ENCODE measurements at places on chromosomes 7 and 10.

GRCh38 chr10:110434489-110435096 is 63.1 kb upstream of the DUSP5 start:
- DNase-seq: no peak

DNA sequence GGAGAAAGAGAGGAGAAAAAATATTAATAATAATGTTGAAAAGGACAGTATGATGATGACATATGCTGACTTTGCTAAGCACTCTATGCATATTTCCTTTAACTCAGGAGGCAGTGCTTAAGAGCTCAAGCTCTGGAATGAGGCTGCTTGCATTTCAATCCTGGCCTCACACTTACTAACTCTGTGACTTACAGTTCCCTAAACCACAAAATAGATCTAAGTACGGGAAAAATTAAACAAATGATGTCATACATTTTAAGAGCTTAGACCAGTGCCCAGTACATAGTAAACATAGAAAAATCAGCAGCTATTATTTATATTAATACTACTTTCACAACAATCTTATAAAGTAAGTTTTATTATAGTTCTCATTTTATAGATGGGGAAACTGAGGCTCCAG is 61.3 kb downstream of the GFRA1 start:
- DNase-seq: no peak

DNA sequence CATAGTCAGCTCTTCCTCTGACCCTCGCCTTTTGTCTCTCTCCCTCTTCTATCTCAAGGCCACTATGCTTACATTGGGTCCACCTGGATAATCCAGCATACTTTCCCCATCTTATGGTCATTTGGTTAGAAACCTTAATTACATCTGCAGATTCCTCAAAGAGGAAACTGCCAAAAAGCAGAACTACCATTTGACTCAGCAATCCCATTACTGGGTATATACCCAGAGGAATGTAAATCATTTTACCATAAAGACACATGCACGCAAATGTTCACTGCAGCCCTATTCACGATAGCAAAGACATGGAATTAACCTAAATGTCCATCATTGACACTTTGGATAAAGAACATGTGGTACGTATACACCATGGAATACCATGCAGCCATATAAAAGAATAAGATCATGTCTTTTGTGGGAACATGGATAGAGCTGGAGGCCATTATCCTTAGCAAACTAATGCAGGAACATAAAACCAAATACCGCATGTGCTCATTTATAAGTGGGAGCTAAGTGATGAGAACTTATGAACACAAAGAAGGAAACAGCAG is 114.8 kb upstream of the NPY start:
- no peak for DNase-seq

DNA sequence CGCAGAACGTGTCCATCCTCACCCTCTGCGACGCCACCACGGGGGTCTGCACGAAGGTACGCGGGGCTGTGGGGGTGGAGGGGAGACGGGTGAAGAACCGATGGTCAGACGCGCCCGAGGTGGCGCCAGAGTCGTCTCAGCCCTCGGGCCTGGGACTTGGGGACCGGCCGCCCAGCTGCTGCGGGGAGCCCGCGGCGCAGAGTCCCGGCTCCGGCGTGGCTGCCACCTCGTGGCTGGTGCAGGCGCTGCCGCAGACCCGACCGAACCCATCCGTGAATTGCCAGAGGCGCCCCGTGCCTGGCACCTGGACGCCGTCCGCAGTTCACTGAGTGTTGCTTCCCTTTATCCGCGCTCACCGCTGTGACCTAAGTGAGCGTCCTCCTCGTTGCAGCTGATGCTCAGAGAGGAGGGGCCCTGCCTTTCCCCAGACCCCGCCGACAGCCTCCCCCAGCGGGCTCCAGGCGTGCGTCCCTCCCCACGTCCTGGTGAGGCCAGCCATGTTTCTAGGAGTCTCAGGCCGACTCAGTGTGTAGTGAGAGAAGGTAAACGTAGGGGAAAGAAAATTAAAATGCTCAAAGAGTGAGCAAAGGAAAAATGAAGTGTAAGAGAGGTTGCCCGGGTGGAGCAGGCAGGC is 208.7 kb downstream of the PAXIP1 start:
- no peak for DNase-seq

GRCh38 chr10:3687510-3688081 is 97.4 kb downstream of the KLF6 start:
- no peak for DNase-seq

DNA sequence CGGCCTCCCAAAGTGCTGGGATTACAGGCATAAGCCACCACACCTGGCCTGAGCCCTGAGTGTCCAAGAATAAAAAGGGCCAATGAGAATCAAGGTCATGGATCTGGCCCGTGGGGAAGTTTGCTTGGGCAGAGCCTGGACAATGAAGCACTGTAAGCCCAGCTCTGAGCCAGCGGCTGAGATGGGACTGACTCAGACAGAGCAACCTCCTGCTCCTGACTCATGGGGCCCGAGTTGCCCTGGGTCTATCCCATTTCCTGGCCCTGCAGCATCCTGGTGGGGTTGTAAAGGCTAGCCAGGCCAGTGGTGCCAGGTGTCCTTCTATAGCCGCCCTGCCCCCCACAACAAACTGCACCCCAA is 5.2 kb upstream of the MYH16 start:
- DNase-seq: peak; percentile 38

GRCh38 chr7:44561962-44562621 is 11.6 kb downstream of the DDX56 start:
- DNase-seq: no peak

- DNase-seq: no peak
Measured at GRCh38 chr10:57222603-57223002, 861.5 kb upstream of the ZWINT start.

GRCh38 chr7:19772306-19772705 is 1.1 kb downstream of the TMEM196 start:
- no peak for DNase-seq

DNA sequence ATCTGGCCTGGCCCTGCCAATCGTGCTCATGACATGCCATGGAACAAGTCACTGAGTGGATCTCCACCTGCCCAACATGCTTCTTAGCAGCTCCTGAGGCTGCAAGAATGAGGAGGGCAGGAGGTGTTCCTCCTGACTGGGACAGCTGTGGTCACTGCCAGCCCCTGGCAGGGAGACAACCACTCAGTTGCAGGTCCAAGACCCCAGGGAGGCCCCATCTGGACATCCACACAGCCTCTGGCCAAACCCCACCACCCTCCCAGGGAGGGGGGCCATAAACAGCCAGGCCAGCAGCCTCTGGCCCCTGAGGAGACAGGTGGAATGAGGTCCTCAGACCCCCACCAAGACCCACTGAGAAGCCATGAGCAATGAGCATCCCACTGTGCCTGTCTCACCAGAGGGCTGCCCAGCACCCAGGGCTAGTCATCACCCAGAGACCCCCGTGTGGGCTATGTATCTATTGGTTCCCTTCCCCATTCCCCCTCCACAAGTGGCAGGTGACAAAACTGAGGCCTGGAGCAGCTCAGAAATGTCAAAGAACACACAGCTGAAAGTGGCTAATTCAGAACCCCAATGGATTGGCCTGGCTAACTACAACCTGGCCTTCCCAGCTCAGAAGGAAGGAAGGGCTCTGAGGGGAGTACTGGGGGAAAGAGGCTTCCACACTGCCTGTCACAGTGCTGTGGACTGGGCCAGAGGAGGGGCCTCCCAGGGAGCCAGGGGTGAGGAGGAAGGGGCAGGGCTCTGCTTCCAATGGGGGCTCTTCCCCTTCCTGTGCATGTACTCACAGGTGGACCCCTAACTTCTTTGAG is 3.0 kb downstream of the GPRIN2 start:
- DNase-seq: no peak

DNA sequence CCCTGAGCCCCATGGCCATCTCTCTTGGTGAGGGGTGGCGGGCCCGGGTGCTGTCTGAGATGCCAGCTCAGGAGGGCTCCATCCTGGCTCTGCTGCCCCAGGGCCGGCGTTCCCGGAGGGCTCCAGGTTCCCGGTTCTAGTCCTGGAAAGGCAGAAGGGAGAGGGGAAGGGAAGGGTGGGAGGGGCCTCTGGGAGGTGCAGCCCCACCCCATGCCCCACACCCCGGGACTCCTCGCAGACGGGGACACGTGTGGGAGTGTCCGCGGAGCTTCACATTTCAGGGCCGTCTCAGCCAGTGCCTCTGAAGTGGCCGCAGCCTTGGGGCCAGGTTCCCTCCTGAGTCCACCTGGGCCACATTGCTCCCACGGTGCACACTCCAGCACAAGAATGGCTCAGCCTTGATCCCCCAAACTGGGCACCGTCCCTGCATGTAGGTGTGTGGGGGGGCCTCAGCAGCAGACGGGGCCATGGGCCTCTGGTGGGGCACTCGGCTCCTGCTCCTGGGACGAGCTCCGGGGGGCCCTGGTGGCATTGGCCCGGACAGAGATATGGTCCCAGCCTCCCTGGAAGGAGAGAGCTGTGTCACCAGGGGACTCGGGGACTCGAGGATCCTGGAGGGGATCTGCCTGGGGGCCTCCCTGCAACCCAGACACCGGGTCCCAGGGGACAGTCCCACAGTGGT is 5.8 kb downstream of the BHLHA15 start:
- no peak for DNase-seq

DNA sequence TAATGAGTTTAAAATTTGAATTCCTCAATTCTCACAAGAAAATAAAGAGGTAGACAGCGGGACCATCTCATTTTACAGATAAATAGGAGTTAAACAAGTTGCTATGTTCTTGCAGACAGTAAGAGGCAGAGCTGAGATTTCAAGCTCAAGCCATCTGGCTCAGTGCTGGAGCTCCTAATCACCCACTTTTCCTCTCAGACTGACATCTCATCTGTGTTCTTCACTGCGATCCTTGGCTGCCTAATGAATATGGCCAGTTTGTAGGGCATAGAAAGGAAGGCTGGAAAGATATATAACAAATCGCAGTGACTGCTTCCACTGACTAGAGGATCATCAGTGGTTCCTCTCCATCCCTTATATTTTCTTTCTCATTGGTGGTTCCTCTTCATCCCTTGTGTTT is 151.2 kb downstream of the MPP7 start:
- DNase-seq: no peak

DNA sequence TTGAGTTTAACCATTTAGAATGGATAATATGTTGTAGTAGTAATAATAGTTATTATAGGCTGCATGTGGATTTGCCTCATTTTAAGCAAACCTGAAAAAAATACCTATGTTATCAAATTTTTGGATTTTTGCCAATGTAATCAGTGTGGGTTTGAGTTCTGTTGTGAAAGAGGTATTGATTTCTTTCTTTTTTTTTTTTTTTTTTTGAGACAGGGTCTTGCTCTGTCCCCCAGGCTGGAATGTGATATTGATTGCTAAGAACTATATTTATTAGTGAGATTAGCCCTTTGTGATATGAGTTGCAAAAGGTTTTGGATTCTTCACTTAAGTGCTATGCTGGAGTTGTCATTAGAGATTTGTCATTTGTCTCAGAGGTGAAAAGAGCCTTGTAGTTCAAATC is 124.4 kb downstream of the ST7 start:
- no peak for DNase-seq

DNA sequence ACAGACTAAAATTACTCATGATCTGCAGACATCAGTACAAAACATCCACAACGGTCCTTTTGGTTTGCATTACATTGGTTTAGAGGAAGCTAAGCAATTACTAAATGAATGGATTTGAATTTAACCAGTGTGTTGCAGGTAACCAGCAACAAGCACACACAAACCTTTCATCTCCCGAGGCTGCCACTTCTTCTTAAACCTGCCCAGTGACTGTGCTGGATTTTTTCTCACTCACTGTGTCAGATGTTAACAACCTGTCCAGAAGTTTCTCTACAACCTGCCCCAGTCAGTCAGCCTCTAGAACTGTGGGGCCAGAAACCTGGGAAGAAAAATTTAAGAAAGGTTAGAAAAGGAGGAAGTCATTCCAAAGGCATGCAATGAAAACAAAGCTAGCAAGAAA is 2.4 kb upstream of the MEOX2 start:
- no peak for DNase-seq

GRCh38 chr7:102284891-102285539 is 1.7 kb upstream of the SH2B2 start:
- DNase-seq: no peak

DNA sequence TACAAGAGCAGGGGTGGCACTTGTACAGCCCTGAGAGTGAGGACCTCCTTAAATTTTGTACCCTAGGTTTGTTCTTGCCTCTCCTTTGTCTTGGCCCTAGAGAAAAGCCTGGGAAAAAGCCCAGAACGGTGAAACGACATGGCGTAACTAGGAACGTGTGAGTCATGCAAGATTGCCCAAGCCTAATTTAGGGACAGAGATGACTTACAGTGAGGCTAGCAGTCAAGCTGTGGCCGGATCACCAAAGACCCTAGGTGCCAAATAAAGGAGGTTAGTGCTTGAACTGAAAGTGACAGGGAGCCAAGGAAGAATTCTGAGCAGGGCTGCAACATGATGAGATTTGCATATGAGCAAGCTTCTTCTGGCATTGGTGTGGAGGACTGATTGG is 25.1 kb downstream of the TBXAS1 start:
- no peak for DNase-seq

GRCh38 chr7:82567841-82568240 is 124.3 kb upstream of the CACNA2D1 start:
- DNase-seq: no peak

DNA sequence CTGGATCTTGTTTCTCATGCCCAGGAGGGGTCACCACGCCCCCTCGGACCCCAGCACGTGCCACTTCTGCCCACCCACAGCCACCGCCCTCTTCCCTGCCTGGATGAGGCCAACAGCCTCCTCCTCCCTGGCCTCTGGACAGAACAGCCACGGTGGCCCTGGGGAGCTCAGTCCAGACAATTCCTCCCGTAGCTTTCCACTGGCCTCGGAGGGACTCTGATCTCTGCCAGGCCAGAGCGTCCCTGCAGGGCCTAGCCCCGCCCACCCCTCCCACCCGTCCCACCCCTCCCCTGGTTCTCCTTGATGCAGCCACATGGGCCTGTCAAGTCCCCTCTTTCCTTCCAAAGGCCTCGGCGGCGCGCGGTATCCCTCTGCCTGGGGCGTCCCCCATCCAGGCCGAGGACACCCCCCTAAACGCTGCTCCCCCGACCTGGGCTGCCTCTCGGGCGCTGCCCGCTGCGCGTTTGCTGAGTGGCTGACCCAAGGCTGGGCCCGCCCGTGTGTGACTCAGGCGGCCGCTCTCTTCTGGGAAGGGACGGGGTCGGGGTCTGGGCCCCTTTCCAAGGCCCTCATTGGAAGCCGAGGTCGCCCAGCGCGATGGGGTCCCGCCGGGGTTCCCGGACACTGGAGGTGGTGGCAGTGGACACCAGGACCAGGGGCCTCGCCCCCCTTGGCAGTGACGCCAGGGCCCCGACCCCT is 557 bp downstream of the TMEM120A start:
- no peak for DNase-seq

DNA sequence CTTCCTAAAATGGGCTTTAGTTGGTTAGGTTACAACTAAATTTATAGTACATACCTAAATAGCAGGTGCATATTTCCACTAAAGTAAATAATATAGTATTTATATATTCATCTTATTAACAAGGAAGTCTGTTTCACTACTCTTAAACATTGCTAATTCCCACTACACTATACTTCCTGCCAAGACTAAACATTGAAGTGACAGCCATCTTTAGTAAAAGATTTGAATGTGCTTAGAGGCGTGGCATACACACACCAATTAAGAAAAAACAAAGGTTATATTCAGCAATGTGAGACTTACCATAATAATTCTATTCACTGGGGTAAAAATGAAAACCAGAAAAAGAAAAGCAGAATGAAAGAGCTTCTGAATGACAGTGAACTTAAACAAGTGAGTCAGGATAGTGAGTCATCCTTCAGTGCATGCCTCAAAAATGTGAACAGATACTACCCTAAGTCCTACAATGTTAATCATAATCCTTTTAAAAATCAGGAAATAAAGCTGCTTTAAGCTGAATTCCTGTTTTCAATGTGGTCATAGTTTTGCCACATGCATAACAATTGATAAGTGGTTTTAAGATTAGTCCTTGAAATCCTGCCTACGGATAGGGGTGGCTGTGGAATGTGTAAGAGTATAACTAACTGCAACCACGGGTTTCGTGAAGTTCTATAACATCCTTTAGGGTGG is 59.4 kb downstream of the USP6NL start:
- DNase-seq: no peak

Measured in occipital lobe (tissue), 3 donors.